ENCODE measurements at places on chromosomes 7 and 10. TPM values are rescaled to one million over a fixed set of nuclear protein-coding genes. Genes with fewer than 3 reads are reported as not detected.

DNA sequence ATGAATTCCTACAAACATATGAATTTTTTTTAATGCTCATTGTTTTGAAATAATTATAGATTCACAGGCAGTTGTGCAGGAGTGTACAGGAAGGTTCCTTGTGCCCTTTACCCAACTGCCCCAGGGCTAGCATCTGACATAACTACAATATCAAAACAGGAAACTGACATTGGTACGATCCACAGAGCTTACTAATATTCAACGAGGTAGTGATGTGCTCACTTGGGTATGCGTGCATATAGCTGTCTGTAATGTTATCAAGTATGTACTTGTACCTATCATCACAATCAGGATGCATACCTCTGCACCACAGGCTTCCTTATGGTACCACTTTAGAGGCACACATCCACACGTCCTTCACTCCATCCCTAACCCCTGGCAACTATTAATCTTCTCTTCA, 68.3 kb downstream of the BMS1 start:
- DNase-seq = no peak

The FAM180A gene
- polyA plus RNA-seq = 0.19 TPM

GRCh38 chr7:3092468-3092867, 48.8 kb upstream of the CARD11 start:
- no peak for DNase-seq

DNA sequence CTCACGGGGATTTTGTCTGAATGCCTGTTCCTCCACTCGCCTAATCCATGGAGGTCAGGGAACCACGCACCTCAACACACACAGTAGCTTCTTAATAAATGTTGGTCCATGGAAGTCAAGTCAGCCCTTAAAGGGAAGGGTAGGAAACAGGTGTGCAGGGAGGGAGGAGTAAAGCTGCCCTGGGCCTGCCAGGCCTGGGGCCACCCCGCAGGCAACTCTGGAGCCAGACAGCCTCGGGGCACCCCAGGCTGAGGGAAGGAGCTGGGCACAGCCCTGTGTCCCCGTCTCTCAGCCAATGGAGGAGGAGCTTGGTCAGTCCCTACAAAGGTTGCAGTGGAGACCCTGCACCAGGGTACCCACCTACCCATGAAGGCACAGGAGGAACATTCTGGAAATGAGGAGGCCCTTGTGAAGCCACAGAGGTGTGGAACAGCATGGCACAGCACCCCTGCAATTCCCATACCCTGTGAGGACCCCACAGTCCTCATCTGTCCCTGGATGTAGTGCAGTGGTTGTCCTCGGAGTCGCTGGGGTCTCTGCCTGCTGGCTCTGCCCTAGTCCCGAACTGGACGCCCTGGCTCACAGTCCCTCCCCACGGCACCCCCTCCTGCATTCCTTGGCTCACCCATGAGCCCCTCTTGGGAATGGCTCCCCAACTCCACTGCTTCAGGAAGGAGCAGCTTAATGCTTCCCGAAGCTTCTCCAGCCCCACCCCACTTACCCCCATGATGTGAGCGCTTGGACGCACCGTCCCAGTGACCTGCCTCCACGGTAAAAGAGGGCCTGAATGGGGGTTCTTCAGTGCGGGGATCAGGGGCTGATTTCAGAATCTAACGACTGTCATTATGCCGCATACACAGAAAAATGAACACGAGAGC, 79.2 kb upstream of the INSIG1 start:
- no peak for DNase-seq

DNA sequence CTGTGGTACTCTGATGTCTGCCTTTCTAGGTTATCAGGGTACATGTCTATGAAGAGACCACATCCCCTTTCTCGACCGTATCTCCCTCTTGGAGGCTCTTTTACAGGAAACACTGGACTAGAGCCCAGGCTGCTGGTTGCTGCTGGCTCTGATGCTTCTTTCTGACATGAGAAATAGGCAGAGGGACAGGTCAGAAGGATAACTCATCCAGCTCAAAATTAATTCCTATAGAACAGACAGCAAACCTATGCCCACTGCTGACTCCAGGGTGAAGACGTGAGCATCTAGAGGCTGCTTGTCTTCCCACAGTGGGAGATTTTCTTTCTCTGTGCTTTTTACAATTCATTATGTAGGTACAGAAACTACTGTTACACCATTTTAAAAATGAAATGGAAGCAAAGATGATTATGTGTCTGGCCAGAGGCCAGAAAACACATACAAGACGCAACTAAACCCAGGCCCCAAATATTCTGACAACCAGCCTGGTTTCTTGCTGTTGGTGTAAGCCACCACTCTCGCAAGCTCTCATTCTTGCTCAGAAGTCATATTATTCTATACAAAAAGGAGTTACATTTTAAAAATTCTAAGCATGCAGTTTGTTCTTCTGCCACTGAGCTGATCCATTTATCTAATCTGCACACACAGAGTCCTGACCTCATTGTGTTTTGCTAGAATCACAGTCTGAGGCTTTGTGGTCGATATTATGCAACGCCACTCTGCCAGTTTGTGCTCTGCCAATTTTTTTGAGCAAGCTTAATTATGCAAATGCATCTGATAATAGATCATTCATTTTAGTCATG, 424.3 kb downstream of the KIF20B start:
- DNase-seq = no peak

The PON3 gene
- 2.0 TPM for polyA plus RNA-seq

- no peak for DNase-seq
These were observed 274 bp downstream of the PITX3 start for GRCh38 chr10:102241032-102241443.

DNA sequence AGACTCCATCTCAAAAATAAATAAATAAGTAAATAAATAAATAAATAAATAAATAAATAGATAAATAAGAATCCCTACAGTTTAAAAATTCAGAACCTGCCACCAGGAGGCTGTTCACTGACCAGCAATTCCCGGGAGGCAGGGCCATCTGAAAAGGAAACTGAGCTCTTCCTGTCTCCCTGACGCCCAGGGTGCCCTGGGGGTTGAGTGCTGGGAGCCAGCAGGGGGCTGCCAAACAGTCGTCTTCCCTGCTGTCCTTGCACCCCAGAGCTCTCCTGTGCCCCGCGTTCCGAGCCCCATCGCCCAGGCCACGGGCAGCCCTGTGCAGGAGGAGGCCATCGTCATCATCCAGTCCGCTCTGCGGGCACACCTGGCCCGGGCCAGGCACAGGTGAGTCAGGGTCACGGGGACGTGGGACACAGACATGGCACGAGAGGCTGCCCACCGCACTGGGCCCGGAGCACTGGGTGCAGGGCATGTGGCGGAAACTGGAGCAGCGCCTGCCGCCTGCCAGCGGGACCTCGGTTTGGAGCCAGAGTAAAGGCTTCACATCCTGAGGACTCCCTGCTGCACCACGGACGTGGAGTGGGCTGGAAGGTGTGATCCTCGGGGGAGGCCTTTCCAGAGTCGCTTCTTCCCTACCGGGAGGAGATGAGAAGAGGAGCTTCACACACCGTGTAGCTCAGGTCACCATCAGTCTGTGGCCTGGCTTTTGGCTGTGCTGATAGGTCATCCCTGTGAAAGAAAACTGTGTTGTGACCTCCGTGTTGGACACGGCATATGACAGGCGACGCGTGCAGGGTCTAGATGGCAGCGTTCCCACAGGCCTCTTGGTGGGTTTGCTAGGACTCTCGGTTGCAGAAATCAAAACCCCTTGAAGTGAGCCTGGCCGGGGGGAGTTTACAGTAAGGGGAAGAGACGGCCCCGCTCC, 25.9 kb upstream of the TTYH3 start:
- no peak for DNase-seq

GRCh38 chr7:130149281-130150139, 55.7 kb downstream of the TMEM209 start:
- DNase-seq = no peak

- DNase-seq = no peak
These were observed 3.0 kb upstream of the TECPR1 start for GRCh38 chr7:98254951-98255610.

DNA sequence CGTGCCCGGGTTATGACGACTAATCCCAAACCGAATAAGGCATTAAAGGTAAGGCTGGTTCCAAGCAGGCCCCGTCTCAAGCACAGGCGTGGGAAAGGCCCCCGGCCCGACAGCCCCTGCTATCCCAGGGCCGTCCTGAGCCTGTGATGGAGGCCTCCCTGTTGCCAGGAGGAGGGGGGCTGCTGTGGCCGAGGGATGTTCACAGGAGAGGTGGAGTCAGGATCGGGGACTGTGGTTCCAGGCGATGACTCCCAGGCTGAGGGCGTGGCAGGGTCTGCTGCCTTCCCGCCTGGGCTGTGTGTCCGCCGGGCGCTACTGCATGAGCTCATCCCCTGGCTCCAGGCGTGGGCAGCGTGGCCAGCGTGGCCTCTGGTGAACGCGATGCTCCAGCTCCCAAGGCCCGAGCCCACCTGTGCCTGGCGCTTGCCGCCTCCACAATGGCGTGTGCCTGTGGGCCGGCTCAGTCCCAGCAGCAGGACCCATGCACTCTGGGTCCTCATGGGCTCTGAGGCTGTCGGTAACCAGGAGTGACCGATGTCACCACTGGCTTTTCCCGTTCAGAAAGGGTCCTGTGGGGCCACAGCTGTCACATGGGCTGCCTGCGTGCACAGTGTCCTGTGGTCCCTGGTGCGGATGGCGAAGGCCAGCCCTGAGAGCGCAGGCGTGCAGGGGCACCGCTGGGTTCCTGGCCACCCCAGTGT, 8.8 kb downstream of the MAFK start:
- no peak for DNase-seq

DNA sequence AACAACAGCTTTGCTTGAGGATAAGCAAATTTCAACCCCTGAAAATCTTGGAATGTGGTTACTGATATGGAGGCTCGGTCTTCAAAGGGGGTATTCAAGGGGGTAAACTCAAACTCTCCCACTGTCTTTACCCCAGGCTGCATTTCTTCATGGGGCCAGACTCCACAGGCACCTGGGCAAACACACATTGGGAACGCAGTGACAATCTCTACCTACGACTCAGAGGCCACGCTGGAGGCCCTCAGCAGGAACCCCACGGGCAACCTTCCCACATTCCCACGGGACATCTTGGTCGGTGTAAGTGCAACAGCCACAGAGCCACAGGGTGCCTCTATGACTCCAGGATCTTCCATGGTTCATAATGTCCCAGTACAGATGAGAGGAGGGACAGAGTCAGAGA, 2.2 kb upstream of the INSIG1 start:
- no peak for DNase-seq

The CPEB3 gene
- polyA plus RNA-seq = 3.1 TPM

GRCh38 chr10:75429159-75429827, 2.1 kb upstream of the LRMDA start:
- no peak for DNase-seq

- peak; percentile 89 for DNase-seq
These were observed 75.2 kb downstream of the PARD3 start for GRCh38 chr10:34739915-34740314.

The SEMA3C gene
- 29.3 TPM for polyA plus RNA-seq

GRCh38 chr7:922334-923107, 32.0 kb downstream of the ADAP1 start:
- no peak for DNase-seq

The CREB5 gene
- polyA plus RNA-seq = 7.7 TPM

GRCh38 chr10:109894516-109894915, 28.8 kb downstream of the XPNPEP1 start:
- no peak for DNase-seq

The NRCAM gene
- polyA plus RNA-seq = 13.7 TPM

The SYNPO2L gene
- polyA plus RNA-seq = 1.2 TPM

DNA sequence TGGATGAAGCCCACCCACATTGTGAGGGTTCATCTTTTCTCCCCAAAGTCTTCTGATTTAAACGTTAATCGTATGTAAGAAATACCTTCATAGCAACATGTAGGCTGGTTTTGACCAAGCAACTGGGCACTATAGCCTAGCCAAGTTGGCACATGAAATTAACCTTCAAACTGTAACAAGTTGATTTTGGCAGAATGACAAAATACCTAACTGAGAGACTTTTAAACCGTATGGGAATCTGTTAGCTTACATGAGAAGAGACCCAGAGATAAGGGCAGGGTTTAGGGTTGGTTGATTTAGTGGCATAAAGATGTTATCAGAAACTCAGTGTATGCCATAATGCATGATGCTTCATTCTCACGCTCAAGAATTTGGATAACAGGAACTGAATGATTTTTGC, 69.5 kb downstream of the CDK13 start:
- DNase-seq = no peak

DNA sequence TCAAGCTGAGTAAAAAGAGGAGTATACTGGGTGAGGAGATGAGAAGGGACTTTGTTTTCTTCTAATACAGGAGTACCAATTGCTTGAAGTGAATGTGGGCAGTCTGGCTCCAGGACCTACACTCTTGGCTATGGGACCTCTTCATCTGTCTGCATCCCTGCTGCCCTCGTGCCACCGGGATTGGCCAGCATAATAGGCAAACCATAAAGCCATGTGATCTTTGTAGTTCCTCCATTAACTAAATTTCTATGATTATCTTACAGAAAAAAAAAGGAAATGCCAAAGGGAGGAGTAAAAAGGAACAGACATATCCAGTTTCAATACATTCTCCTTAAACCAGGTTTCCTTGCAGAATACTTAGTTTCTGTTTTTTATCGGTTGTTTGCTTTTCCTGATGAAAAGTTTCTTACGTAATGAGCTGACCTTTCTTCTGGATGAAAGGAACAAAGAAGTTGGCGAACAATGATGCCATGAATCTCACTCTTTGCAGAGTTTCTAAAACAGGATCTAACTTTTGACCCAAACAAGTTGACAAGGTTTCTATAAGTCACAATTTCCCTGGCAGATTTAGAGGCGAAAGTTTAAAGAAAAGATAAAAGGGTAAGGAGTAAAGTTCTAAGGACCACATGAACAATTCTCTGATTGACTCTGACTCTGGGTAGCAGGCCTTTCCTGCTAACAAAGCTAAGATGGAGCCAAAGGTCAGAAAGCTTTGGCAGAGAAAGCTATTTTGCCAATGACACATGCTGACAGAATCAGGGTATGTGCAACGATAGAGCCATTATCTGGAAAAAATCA, 54.1 kb downstream of the LAMB1 start:
- no peak for DNase-seq

The MTG1 gene
- polyA plus RNA-seq = 69.0 TPM

The JMJD1C gene
- 89.4 TPM for polyA plus RNA-seq

DNA sequence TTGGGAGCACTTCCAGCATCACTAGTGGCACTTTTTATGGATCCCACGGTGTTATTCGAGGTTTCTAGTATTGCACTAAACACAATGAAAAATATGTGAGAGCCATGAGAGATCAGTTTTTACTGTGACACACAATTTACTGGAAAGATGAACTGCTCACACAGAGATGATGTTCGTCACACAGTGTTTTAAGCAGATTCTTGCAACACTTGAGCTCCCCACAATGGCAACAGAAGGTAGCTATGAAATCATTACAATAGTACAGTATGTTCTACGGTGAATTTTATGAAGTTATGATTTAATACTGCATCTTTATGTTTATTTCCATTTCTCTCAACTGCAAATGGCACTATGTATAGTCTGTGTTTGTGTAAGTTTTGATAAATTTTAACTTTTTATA, 27.4 kb upstream of the ENTPD1 start:
- DNase-seq = no peak

DNA sequence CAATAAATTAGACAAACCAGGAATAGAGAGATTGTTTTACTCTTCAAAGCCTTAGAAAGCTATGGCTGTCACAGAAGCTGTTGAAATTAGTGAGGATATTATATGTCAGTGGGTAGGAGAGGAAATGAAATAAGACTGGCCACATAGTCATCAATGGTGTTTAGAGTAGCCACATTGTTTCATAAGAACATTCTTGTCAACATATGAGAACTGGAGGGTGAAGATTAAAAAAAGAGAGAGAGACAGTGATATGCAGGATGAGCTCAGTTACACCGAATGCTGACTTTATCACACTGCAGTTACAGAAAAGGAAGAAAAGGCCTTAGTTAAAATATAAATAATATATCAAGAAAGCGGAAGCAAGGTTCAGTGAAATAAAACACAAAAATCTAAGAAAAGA, 412.0 kb downstream of the CNTNAP2 start:
- no peak for DNase-seq

GRCh38 chr7:124480036-124480820, 285.4 kb downstream of the GPR37 start:
- DNase-seq = no peak

The ASIC3 gene
- 0.83 TPM for polyA plus RNA-seq

Measured in left renal cortex interstitium (tissue), 4 donors.